Esophagus squamous epithelium (tissue), 5 donors: ENCODE measurements at places on chromosomes 7 and 10.

DNA sequence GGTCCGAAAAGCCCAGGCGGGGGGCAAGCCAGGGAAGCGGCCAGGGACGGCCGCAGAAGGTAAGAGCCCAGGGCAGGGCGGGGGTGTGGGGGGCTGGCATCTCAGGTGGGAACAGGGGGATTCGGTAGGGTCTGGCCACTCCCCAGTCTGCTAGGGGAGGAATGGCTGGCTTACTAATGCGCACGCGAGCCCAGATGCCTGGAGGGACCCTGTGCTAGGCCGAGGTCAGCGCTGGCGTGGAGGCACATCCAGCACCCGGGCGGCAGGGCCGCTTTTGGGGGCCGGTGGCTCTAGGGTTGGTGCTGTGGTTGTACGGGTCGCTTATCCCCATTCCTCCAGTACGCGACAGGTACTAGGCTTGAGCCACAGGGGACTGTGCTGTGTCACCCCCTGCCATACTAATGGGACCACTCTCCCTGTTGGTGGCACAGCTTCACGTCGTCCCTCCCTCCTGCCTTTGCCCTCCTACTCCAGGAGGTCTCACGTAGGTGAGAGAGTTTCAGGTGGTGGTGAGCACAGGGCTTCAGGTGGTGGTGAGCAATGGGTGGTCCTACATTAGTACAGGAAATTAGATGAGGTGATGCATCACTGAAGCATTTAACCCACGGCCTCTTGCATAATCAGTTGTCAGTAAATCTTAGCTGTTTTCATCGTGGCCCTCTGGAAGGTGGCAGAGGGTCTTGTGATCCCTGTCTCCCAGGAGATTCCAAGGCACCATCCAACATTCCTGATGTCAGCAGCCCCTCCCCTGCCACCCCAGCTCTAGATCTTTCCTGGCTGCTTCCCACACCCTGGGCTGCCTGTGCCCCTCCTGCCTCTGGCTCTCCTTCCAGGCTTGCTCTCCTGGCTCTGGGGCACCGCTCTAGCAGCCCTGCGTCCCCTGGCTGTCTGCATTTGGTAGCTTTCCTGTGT is 971 bp downstream of the AEBP1 start:
- no peak for DNase-seq

GRCh38 chr10:44801383-44802327 is 109.5 kb upstream of the TMEM72 start:
- no peak for DNase-seq

DNA sequence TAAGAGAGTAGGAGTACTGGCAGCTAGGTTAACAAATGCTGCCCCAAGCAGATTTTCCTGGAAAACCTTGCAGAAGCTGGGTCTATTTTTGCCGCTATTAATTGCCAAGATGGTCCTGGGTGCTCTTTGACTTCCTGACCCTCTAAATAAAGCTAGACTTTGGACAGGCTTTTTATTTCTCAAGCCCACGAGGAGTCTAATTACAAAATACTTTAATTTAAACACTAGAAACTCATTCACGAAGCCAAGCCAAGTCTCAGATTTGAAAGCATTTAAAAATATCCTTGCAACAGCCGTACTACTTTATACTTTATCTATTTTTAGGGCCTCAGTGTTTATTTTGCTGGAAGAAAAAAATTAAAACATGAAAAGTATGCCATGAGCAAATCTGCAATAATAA is 45.1 kb downstream of the TMEM26 start:
- no peak for DNase-seq

DNA sequence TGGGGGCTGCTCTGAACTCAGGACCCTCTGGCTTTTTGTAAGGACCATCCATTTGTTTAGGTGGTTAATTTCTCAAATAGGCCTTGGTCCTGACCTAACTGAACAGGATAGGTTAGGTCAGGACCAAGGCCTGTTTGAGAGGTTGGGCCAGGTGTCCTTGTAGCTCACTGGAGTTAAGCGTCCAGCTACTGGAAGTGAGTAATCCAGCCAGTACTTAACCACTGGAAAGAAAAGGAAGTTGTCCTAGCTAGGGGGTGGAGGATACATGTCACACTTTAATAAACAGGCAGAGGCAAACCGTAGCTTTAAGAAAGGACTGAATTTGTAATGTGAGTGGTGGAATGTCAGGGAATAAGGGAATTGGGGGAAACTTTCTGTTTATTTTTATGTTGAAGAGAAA is 96.0 kb downstream of the GPR85 start:
- no peak for DNase-seq

GRCh38 chr10:68139448-68140272 is 30.4 kb downstream of the MYPN start:
- no peak for DNase-seq

- DNase-seq = no peak
These were observed 59.1 kb downstream of the STK32C start for GRCh38 chr10:132248455-132249225.

DNA sequence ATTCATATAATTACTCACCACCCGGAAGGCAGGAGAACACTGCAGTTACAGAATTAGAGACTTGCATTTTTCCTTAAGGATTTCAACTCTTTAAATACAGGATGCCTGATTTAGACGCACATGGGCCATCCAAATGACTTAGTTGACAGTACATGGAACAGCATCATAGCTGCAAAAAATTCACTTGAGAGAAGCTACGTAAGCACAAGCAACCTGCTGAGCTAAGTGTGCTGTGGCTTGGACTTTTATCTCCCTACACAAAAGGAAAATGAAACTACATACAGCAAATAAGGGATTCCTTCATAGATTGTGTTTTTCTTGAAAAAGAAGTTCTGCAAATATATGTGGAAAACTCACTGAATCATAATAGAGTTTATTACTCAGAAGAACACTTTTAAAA is 152.6 kb downstream of the POU6F2 start:
- no peak for DNase-seq

DNA sequence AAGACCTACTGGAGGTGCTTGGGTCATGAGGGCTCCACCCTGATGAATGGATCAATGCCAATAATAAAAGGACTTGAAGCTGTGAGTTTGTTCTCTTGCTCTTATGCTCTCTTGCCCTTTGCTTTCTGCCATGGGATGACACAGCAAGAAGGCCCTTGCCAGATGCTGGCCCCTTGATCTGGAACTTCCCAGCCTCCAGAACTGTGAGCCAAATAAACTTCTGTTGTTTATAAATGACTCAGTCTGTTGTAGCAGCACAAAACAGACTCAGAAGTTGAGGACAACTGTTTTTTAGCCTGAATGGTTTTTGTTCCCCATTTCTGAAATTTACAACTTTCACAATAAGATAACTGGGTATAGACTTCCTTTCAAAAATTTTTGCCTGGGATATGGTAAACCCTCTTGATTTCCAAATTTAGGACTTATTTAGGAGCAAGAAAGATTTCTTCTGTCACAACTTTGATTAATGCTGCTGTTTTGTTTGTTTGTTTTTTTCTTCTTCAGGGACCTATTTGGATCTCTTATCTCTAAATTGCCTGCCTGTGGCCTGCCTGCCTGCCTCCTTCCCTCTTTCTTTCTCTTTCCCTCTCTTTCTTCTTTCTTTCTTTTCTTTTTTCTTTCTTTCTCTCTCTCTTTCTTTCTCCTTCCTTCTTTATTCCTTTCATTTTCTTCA is 12.1 kb downstream of the ENTPD1 start:
- no peak for DNase-seq

DNA sequence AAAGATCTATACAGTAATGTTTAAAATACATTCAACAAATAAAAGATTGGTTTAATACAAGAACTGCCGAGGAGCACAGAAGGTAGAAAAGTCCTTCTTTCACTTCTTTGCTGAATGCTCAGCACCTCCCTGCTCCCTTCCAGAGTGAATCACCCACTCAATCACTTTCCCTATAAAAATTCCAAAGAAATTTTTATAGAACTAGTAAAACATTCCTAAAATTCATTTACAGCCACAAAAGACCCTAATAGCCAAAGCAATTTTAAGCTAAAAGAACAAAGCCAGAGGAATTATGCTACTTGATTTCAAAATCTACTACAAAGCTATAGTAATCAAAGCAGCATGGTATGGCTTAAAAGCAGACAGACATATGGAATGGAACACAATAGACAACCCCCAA is 320.9 kb downstream of the PCLO start:
- DNase-seq = no peak

GRCh38 chr7:99594948-99595745 is 2.9 kb upstream of the TMEM225B start:
- DNase-seq = no peak

DNA sequence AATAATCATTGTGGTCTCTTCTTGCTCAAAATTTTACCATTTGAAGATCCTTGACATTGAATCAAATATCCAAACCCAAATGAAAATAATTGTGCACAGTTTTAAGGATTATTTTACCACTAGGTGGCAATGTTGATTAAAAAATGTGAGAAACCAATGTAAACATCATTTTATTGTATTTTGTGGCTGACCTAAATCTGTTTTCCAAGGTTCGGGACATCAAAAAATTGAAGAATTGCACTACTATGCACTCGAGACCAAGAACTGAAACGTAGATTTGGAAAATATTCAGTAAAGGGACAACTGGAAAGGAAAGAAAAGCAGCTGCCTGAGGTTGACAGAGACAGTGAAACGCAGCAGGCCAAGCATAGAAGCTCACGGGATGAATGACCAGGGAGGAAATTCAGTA is 259.3 kb downstream of the SNX13 start:
- DNase-seq = no peak

GRCh38 chr7:43954524-43955228 is 28.4 kb downstream of the UBE2D4 start:
- DNase-seq = no peak

DNA sequence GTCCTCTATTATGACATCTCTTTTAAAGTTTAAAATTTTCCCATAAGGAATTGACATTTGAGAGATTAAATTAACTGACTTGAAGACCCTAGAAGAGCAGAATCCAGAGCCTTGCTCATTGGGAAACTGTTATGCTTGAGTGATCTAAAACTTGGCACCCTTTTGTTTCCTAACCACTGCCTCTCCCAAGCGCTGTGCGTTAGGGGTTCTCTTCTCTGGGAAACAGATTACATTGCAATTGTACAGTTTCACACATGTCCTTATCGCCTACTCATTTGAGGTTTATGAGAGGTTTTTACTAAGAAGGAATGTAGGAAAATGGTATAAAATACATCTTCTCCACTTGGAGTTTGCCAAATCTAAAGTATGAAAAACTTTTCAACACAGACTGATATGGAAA is 126.8 kb upstream of the AMPH start:
- no peak for DNase-seq

- no peak for DNase-seq
These were observed 210.1 kb upstream of the KMT2E start for GRCh38 chr7:104803931-104804330.

DNA sequence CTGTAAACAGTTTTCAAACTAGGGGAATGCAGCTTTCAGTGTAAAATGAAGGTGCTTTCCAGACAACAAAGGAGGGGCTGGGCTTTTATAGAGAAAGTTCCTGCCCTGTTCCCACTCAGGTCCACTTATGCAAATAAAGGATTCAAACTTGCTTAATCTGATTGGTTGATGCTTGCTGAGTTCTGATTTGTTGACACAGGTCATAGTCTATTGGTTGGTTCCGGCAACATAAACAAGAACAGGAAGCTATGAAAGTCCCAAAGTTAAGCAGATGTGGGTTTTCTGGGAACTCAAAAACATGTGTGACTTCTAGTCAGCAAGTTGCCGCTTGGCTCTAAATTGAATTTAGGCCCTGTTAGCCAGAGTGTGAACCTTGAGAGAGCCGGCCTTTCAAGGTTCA is 194.2 kb upstream of the SVIL start:
- DNase-seq = no peak

- DNase-seq = no peak
These were observed 59.6 kb upstream of the ZNF33B start for GRCh38 chr10:42697926-42698325.

GRCh38 chr10:122207596-122207995 is 63.5 kb upstream of the BTBD16 start:
- no peak for DNase-seq

- DNase-seq = no peak
These were observed 5.7 kb upstream of the CXCL12 start for GRCh38 chr10:44390585-44391072.

DNA sequence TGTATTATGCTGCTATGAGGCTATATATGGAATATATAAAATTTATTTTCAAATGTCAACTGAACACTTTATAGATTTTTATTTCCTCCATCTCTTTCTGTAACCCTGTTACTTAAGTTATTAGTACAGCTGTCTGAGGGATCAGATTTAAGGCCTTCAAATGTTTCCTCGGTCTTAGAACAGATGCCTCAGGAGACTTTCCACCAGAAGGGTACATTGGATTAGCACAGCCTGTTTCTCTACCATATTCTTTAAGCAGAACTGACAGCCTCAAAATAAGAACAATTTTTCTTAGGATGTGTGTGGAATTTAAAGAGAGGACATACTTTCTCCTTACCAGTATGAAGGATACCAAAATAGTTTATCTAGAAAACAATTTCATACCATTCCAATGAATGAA is 53.0 kb upstream of the HGF start:
- no peak for DNase-seq

DNA sequence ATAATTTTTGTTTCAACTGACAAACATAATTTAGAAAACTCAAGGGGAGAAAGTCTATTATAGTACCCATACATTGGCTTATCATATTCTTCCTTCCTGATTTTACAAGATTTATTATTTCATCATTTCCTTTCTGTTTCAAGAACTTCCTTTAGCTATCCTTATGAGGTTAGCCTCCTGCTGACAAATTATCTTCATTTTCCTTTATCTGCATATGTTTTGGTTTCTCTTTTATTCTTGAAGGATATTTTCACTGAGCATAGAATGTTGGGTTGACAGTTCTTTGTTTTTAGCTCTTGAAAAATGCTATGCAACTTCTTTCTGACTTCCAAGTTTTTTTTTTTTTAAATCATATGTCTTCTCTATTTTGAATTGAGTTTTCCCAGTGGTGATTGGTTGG is 21.3 kb upstream of the TCERG1L start:
- DNase-seq = no peak

GRCh38 chr10:26336979-26337378 is 101.2 kb upstream of the APBB1IP start:
- no peak for DNase-seq

- no peak for DNase-seq
These were observed 94.9 kb downstream of the GAD2 start for GRCh38 chr10:26311383-26311940.

GRCh38 chr7:128791972-128792327 is 182 bp downstream of the CCDC136 start:
- DNase-seq = no peak

- no peak for DNase-seq
These were observed 102.8 kb downstream of the KAT6B start for GRCh38 chr10:74929197-74929596.
